Calu3 (cell line): ENCODE measurements at places on chromosomes 16 and 17. TPM values are rescaled to one million over a fixed set of nuclear protein-coding genes. Genes with fewer than 3 reads are reported as not detected.

- no peak for DNase-seq
- no peaks in the 10 kb centered on the region for H3K36me3 ChIP-seq
- no peaks in the 10 kb centered on the region for H3K27me3 ChIP-seq
- H3K4me3 ChIP-seq: no peak overlapping the region
- no peaks in the 10 kb centered on the region for H3K4me1 ChIP-seq
These were observed 16.6 kb upstream of the VWA3A start for GRCh38 chr16:22075776-22076175.

- H3K36me3 ChIP-seq: no peaks in the 10 kb centered on the region
- H3K4me3 ChIP-seq: no peak overlapping the region
- H3K4me1 ChIP-seq: no peaks in the 10 kb centered on the region
- no peak overlapping the region for H3K27ac ChIP-seq
- no peaks in the 10 kb centered on the region for H3K27me3 ChIP-seq
- DNase-seq: no peak
These were observed 80.4 kb downstream of the COX10 start for GRCh38 chr17:14149751-14150150.

DNA sequence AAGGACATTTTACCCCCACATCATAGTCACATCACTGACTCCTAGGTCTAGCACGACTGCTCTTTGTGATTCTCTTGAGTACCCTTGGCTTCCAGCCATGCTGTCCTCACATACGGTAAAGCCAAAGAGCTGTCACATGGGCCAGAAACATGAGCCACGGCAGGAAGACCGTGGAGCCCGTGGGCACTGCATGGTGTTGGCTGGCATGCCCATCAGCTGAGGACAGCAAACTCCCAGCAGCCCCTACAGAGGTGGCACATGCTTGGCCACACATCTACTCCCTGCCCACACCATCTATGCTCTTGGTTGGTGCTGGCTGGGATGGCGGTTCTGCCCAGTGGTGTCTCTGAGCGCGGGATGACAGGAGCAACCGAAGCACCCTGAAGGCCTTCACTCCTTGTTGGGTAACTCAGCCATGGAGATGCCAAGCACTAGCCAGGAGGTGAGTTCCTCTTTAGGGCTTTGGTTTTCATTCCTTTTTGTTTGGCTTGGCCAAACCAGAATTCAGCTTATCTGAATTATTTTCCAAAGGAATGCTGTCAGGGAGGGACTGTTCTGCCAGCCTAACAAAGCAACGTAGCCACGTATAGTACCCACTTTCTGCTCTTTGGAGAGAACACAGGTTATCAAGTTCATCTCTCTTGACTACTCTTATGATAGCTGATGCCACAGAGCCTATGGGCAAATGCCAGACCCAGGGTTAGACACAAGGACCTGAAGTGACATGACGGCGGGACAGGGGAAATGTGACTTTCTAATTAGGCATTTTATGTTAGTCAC lies 10.0 kb downstream of the TNFAIP1 start:
- no peaks in the 10 kb centered on the region for H3K27me3 ChIP-seq
- no peak overlapping the region for H3K27ac ChIP-seq
- H3K36me3 ChIP-seq: peaks cover 59% of the 10 kb centered on the region
- no peak for DNase-seq
- H3K4me3 ChIP-seq: no peak overlapping the region
- H3K4me1 ChIP-seq: peaks cover 21% of the 10 kb centered on the region

DNA sequence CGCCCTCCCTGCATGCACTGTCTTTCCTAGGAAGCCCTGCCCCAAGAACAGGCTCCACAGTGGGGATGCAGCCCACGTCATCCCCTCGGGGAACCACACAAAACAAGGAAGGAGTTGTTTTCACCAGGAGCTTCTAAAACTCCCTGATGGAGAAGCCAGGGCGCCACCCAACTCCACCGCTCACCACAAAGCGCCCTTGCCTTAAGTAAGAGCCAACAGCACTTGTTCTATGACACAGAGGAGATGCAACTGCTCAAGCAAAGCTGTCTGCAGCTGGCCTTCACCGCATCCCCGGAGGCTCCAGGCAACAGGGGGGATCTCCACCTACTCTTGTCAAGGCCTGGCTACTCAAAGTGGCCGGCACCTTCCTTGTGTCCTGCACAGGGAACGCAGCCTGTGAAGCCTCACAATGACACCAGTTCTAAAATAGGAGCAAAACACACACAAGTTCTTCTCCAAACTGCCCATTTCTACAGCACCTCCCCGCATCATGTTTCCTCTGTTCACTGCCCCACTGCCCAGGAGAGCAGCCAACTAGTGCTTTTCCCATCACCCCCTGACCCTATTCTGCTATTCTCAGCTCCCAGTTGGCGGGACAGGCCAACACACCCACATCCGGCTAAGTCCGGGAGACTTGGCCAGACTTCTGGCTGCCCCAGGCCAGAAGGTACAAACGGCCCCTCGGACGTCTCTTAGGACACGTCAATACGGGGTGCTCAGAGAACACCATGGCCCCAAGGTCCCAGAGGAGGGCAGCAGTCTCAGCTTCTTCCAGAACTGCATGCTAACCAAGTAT lies 24.2 kb downstream of the MPG start:
- H3K4me1 ChIP-seq: no peaks in the 10 kb centered on the region
- no peak for DNase-seq
- H3K36me3 ChIP-seq: peaks cover 49% of the 10 kb centered on the region
- no peak overlapping the region for H3K4me3 ChIP-seq
- H3K27ac ChIP-seq: no peak overlapping the region

IL17C gene
- not detected in 2 replicates for total RNA-seq

TLK2 gene
- total RNA-seq: 25.1 and 26.3 TPM in 2 replicates

PTGES3L gene
- total RNA-seq: 2.0 and 2.1 TPM in 2 replicates
